Activated CD8-positive, alpha-beta memory T cell treated with anti-CD3 and anti-CD28 coated beads for 4 hours (primary cell): ENCODE measurements at places on chromosomes 4 and X.

DNA sequence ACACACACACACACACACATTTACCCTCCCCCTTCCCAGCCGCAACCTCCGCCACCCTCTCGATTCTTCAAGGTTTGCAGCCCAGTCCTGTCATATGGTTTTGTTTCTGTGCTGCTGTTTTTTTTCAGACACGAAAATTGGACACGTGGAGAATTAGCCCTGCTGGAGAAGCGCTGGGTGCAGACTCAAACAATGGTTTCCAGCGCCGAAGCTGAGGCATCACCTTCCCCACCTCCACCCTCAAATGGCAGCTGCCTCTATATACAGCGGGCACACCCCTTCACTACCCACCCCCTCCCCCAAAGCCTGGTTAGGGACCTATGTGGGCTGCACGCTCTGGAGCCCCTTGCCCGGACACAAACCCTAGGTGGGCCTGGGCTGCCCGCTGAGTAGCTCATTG, 87.9 kb downstream of the BCOR start:
- DNase-seq = no peak

GRCh38 chrX:3599802-3600430, 113.5 kb downstream of the PRKX start:
- no peak for DNase-seq

GRCh38 chrX:65668377-65669310, 1.2 kb downstream of the MSN start:
- DNase-seq = peak; percentile 13

DNA sequence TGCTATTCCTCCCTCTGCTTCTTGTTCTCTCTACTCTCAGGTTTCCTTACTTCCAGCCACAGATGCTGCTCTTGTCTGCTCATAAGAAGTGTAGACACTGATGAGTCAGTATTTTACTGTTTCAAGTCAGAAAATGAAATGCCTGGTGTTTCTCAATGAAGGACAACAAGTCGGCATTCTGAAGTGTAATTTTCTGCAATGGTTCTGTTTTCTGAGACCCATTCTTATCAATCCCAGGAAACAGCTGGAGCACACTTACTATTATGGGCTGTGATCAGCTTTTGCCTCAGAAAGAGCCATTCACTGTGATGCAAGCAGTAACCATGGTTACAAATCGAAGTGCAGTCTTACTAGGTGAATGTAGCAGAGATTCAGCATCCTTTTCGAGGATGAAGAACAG, 42.0 kb downstream of the SLC4A4 start:
- no peak for DNase-seq

DNA sequence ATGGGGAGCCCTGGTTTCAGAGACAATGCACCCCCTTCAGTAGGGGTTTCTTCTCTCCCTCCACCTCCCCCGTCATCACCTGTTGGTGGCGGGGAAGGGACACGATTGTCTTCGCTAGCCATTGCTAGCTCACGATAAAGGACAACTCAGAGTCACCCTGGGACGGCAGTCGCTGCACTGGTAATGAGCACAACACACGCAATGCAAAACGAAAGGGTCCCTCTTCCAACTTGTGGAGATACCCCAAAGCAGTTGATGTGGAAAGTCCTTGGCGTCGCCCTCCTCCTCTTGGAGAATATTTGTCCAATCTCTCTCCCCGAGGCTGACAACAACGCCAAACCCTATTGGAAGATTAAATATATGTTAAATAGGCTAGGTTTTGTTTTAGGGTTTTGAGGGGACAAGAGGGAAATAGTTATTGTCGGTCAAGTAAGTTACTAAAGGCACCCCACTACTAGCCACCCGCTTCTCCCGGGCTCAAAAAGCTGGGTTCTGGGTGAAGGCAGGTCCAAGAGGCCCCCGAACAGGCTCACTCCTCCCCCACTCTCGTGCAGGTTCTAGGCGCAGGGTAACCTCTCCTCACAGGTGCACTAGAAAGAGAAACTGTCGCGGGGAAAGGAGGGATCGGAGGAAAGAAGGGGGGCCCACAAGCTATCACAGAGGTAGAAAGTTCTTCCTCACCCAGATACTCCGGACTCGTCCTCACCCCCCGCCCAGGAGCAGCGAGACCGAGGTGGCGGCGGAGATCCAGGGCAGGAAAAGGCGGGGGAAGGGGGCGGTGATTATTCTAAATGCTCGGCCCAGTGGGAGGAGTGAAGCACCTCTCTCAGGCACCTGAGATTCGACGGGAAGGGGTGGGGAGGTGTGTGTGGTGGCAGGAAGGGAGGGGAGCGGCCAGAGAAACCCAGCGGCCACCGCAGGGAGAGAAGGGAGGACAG, at the start of gene LRBA:
Gene LRBA, minus strand, starts transcription at position 764 of the 938 bp plus-strand sequence. Its CDS starts 642 bp downstream, at position 122.
- DNase-seq = peak; percentile 66

DNA sequence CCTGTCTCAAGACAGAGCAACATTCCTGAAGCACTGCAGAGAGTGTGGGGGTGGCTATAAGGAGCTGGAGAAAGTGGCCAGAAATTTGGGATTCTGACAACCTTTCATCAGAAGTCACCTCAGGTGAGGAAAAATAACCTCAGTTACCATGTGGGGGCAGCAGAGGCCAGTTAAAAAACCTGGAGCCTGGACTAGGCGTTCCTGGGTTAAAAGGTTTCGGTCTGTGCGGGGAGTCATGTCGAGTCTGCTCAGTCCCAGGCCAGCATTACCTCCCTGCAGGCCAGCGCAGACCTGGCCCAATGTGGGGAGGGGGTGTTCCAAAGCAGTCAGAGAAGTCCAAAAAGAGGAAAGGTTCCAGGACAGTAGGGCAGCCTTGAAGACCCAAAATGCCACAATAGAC, 10.9 kb upstream of the NALF2 start:
- no peak for DNase-seq

DNA sequence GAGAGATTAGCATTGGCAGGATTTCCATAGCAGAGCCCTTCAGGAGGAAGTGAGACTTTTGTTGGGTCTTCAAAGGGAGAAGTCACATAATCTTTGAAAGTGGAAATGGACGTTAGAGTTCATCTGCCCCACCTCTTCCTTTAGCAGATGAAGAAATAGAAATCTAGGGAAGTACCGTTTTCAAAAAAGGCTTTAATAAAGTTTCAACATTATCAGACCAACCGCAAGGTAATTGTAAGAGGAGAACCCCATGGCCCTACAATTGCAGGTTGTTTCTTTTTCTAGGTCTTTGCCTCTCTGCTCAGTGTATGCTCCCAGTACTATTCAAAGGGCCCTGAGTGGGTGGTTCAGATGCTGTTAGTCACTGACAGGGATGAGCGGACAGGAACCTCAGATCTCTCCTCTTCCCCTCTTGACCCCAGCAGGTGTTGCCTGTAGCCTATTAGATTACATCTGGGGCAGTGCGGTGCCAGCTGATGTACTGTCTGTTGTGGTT, 48.6 kb upstream of the AP1S2 start:
- DNase-seq = no peak

- no peak for DNase-seq
Observed at GRCh38 chr4:83609365-83609764, 73.5 kb downstream of the GPAT3 start.

DNA sequence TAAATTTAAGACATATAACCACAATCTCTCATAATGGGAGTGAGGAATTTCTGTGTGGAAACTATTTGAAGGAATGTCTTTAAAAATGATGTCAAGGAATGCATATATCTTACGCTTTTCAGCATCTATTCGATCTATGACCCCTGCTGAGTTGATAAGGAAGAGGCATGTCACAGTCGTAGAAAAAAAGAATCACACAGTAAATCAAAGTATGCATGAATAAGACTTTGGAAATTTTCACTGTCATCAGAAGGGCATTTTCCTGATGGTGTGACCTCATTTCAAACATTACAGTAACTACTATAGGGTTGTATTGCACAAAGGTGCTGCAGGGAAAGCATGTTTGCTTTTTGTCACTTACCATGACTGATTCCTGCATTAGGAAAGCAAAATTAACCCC, 41.5 kb downstream of the REELD1 start:
- no peak for DNase-seq

DNA sequence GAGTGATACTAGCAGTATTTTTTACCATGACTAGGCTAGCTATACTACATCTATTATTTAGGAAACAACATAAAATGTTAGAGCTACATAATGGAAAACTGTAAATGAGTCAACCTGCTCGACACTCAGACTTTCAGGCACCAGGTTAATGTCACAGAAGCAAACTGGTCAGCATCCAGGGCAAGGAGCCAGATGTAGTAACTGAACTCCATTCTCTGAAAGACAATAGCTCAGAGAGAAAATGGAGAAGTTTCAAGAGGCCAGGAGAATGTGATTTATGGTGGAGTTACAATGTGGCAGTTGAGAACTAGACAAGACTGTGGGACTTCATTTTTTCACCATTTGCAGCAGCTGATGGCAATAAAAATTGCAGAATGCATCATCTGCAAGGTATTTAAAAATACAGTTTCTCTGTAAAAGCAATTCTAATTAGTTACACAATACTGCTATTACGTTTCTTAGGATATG, 342.7 kb upstream of the PABPC4L start:
- DNase-seq = no peak

DNA sequence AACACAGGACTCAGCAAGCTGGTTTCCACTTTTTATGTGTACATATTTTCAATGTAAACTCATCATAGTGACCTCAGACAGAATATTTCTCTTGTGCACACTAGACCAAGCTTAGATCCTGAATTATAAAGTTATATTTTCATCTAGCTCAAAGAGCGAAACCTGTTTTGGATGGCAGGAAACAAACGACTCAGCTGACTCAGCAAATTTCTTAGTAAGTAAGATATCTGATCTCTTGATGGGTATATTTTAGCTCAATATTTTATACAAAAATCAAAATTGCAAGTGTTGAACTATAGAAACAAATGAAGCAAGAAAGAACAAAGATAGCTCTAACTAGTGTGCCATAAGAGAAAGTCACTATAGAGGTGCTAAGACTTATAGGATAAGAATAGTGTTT, 1114.5 kb downstream of the STPG2 start:
- no peak for DNase-seq

- no peak for DNase-seq
Observed at GRCh38 chr4:186792728-186793366, 69.2 kb upstream of the FAT1 start.

DNA sequence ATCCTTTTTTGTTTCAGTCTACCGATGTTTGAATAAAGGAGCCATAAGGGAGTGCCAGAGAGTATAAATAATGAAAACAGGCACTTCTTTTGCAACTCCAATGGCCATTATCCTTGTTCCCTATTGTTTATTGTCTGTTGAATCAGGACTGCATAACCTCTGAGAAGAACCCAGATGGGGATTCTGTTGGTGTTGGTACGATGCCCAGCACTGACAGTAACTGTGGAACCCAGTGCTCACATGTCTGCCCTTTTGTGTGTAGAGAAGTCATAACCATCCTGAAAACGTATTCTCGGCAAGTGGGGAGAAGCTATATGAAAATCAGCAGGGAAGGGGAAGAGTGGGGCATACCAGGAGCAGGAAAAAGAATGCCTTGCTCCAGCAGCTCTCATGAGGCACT, 195.1 kb upstream of the EDNRA start:
- no peak for DNase-seq

- DNase-seq = no peak
Observed at GRCh38 chr4:2025817-2026216, 17.0 kb upstream of the NELFA start.

DNA sequence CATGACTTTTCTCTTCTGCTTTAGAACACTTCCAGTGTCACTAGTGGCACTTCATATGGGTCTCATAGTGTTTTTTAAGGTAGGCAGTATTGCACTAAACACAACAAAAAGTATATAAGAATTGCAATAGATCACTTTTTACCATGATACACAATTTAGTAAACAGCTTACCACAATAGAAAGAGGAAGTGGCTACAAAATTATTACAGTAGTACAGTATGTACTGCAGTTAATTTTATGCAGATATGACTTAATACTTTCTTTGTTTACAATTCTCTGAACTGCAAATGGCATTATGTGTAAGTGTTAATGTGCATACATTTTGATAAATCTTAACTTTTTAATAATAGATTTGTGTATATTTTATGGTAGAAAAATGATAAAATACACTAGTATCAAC, 157.3 kb downstream of the RRAGB start:
- no peak for DNase-seq

- DNase-seq = no peak
Observed at GRCh38 chr4:165721815-165722214, 151.2 kb upstream of the TLL1 start.

DNA sequence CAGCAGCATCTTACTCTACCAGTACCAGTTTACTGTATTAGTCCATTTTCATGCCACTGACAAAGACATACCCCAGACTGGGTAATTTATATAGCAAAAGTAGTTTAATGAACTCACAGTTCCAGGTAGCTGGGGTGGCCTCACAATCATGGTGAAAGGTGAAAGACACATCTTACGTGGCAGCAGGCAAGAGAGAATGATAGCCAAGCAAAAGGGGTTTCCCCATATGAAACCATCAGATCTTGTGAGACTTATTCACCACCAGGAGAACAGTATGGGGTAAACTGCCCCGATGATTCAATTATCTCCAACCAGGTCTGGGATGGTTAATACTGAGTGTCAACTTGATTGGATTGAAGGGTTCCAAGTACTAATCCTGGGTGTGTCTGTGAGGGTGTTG, 69.3 kb downstream of the YIPF6 start:
- DNase-seq = no peak

- DNase-seq = no peak
Observed at GRCh38 chr4:3522651-3523050, 9.6 kb downstream of the LRPAP1 start.

GRCh38 chr4:80219301-80220025, 22.2 kb downstream of the PRDM8 start:
- DNase-seq = no peak

GRCh38 chr4:185217408-185217975, 8.1 kb downstream of the SNX25 start:
- DNase-seq = no peak

DNA sequence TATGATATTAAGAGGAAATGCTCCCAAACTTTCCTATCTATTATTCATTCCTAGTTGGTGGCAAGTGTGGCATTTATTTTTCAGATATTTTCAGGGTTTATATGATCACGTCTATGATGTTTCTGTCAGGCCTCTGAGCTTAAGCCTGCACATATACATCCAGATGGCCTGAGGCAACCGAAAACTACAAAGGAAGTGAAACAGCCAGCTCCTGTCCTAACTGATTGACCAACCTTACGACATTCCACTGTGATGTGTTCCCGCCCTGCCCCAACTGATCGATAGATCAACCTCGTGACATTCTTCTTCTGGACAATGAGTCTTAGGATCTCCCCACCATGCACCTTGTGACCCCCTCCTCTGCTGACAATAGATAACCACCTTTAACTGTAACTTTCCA, 67.6 kb upstream of the CTSO start:
- no peak for DNase-seq

DNA sequence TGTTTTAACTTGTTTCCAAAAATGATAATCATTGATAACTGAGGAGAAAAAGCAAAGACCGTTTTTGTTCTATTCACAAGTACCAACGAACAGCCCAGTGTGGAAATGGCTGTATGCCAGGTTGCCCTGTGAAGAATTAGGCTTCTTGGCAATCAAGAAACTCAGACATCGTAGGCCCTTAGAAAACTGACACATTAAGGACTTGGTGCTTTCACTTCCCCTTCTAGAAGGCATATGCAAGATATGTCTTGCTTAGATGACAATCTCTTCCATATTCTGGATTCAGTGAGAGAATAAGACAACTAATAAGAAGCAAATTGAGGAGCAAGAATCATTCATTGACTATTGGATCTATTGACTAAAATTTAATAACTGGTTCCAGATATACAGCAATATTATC, 56.6 kb downstream of the ANAPC10 start:
- no peak for DNase-seq

- DNase-seq = no peak
Observed at GRCh38 chrX:29726811-29727210, 488.6 kb upstream of the MAGEB2 start.
